A172 (cell line): ENCODE measurements at places on chromosomes 2 and 18. TPM values are rescaled to one million over a fixed set of nuclear protein-coding genes. Genes with fewer than 3 reads are reported as not detected.

GRCh38 chr2:70009762-70010575, 48.5 kb upstream of the ASPRV1 start:
- DNase-seq: peak; percentile 46

GRCh38 chr18:62505669-62506494, 16.9 kb upstream of the ZCCHC2 start:
- DNase-seq: no peak

- DNase-seq: no peak
Measured at GRCh38 chr2:2174956-2175355, 156.1 kb downstream of the MYT1L start.

DNA sequence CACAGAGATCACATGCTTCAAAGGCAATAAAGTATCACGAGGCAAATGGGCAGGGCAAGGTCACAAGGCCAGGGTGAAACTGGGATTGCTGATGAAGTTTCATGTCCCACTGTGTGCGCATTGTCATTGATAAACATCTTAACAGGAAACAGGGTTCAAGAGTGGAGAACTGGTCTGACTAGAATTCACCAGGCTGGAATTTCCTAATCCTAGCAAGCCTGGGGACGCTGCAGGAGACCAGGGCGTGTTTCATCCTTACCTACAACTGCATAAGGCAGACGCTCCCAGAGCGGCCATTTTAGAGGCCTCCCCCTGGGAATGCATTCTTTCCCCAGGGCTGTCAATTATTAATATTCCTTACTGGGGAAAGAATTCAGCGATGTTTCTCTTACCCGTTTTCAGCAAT, 33.2 kb downstream of the PTPN4 start:
- no peak for DNase-seq

- no peak for DNase-seq
Measured at GRCh38 chr2:42897358-42897757, 105.0 kb upstream of the HAAO start.

Gene LYG2
- total RNA-seq: not detected in 2 replicates

Gene FOXD4L1
- total RNA-seq: 0.22 TPM in 1 of 2 replicates, not detected in the other

- DNase-seq: peak; percentile 80
Measured at GRCh38 chr2:29921560-29921915, at the start of gene ALK. TSS of gene ALK (minus strand) at chr2:29921586. CDS start at chr2:29920659, 927 bp downstream.

GRCh38 chr2:152655880-152656279, 61.4 kb downstream of the PRPF40A start:
- DNase-seq: no peak

GRCh38 chr2:178761759-178762371, 45.4 kb downstream of the TTN start:
- DNase-seq: peak; percentile 48
